Cardiac fibroblast (primary cell): ENCODE measurements at places on chromosomes 6 and 20.
A peak's percentile ranks its signal among the peaks of the same experiment; 100 is the strongest.

- peak; percentile 38 for DNase-seq
These were observed 69.5 kb upstream of the SULF2 start for GRCh38 chr20:47854687-47855212.

GRCh38 chr6:41471064-41471895 is 74.9 kb upstream of the FOXP4 start:
- DNase-seq = no peak

DNA sequence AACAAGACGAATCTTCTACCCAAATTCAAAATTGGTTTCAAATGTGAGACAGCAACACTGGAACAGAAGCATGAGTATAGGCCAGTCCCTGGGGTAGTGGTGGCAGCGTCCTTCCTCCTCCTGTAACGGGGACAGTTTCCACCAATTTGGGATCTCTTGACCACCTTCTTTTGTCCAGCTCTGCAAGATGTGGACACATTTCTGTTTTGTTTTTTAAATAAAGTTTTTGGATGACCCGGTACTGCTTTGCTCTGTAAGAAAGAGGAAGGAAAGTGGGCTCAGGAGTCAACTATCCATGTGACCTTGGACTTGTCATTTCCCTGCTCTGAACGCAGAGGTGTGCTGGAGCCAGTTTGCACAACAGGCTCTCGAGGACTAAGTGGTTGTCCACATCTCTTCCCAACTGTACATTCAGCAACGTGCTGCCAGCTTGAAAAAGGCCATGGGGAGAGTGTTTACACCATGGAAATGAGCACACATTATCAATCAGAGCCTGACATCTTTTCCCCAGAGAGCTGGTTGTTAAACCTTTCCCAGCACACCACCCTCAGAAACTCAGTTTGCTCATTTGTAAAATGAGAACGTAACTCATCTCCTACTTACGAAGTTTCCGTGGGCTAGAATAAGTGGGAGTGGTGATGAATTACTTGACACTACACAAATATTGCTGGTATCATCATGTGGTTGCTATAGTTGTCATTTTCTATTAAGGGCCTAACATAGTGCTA is 66.5 kb downstream of the ADTRP start:
- DNase-seq = no peak

- DNase-seq = no peak
These were observed 15.1 kb downstream of the ATRN start for GRCh38 chr20:3485913-3486312.

GRCh38 chr6:3919130-3919628 is 70.0 kb downstream of the FAM50B start:
- peak; percentile 67 for DNase-seq
